HepG2 (cell line): ENCODE measurements at places on chromosomes 5 and 9.

DNA sequence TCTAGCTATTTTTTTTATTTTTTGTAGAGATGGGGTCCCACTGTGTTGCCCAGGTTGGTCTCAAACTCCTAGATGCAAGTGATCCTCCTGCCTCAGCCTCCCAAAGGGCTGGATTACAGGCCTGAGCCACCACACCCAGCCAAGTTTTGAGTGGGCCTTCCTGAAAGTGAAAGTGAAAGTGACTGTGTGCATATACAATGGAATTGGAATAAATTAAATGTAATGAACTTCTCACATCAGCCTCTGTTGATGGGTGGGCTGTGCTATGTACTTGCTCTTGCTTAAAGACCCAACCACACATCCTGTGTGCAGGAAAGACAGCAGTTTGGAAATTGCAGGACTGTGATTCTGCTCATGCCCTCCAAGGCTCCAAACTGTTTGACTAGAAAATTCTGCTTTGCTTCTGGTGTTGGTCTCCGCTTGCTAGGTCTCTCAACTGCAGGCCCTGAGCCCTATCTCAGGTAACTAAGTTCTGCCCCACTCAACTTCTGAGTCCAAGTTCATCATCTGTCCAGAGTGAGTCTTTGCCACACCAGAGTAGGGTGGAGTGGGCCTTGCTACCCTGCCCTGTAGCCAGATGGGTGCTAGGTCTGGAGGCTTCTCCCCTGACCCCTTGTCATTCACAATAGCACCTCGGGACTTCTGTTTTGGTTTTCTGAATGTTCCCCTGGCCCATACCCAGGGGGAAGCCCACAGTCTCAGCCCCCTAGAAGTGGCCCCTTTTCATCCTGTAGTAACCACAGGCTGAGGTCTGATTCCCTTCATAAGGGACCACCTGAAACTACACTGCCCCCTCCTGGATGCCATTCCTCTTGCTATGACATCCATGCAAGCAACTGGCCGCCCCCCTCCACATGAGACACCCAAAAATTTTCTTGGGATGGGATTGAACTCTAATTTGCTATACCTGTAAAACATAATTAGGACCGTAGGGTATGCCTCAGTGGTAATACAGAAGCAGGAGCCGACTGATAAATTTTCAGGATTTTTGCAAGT lies 36.5 kb upstream of the RAD23B start:
- no peak for DNase-seq

DNA sequence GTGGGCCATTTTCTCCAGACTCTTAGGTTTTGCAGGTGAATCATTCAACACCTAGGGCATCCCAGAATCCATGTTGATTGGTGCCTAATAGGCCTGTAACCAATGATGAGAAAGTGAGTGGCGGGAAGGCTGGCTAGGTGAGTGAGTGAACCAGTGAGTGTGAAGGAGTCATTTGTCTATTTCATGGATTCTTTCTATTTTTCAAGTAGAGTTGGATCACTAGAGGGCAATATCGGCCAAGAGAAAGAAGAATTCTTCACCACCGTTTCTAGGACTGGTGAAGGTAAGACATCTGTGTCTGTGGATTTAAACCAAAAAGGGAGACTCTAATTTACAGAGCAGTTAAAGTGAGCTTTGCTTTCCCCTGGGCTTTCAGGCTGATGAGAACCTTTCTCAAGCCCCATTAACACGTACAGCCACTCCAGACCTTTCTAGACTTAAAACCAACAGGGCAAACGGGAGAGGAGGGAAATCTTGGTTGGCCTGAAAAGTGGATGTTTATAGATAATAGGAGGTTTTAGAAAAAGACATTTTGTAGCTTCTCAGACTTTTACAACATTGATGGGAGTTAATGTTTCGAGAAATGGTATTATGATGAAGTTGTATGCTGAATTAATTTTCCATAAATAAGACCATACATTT lies 114.3 kb upstream of the IL12B start:
- peak; percentile 48 for DNase-seq

DNA sequence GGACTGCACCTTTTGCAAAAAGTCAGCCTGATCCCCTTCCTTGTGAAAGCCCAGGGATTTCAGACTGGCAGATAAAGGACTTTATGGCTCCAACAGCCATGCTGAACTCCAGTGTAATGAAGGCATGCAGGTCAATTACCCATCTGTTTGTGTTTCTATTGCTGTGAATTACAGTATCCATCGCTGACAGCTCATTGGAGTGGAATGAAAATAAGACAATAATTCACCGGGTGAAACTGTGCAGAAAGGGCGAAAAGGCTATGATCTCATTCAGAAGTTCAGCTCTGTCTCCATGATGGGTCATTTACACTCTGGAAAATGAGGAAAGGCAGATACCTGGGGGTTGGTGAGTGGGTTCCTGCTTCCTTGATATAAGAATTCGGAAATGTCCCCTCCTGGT lies 148.0 kb downstream of the BRINP1 start:
- DNase-seq = no peak

- no peak for DNase-seq
These were observed 212.2 kb downstream of the FSTL4 start for GRCh38 chr5:133400120-133400519.

DNA sequence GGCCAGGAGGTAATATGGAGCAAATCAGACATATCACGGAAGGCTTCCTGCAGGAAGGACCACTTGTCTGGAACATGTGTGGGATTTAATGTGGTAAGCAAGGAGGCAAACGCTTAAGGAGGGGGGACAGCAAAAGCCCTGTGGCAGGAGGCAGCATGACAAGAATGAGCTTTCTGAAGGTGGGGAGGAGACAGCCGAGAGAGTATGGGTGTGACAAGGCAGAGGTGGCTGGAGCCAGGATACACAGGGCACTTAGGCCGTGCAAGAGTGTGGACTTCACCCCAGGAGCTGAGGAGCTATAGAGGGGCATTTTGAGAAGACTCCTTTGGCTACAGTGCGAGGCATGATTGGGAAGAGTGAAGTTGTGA lies 14.4 kb upstream of the S1PR3 start:
- DNase-seq = no peak

DNA sequence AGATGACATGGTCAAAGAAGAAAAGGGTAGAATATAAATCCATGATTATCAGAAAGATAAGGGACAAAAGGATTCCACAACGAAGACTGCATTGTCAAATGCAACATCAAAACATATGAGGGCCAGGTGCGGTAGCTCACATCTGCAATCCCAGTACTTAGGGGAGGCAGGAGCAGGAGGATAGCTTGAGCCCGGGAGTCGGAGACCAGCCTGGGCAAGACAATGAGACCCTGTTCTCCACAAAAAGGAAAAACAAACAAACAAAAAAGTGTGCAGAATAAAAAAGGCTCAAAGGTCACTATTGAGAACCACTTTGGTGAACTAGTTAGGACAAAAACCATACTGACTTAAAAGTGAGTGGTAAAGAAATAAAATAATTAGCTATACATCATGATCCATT lies 60.2 kb upstream of the NR5A1 start:
- peak; percentile 89 for DNase-seq
